ENCODE measurements at places on chromosomes 6 and 20.
A peak's percentile ranks its signal among the peaks of the same experiment; 100 is the strongest.

DNA sequence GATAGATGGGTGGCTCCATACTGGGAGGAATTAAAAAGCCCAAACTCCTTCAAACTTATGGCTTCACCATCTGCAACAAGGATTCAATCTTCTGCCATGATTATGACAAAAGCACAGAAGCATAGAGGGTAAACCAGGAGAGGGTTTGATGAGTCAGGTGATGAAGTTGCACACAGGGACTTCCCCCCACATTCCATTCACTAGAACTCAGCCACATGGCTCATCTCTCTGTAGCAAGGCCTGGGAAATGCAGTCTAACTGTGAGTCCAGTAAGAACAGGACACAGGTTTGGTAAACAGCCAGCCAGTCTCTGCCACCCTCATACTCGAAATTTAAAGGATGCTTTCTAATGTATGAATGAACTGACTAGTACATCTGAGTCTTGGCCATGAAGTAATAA lies 142.9 kb downstream of the HIVEP2 start:
- DNase-seq, result no peak

DNA sequence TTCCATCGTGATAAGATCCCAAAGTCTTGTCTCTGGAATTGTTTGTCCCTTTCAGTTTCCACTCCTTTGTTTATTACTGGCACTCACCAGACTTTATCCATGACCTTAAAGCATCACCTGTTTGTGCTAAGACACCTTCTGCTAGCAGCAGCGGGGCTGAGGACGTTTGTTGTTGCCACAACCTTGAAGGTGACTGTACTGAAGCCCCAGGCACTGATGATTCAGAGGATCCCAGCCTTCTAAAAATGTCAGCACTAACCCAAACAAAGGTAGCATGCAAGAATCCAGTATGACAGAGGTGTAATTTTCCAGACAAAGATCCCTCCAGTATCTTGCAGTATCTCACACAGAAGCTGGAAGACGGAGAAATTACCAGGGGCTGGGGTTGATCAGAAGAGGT lies 28.9 kb upstream of the SMIM8 start:
- no peak for DNase-seq

DNA sequence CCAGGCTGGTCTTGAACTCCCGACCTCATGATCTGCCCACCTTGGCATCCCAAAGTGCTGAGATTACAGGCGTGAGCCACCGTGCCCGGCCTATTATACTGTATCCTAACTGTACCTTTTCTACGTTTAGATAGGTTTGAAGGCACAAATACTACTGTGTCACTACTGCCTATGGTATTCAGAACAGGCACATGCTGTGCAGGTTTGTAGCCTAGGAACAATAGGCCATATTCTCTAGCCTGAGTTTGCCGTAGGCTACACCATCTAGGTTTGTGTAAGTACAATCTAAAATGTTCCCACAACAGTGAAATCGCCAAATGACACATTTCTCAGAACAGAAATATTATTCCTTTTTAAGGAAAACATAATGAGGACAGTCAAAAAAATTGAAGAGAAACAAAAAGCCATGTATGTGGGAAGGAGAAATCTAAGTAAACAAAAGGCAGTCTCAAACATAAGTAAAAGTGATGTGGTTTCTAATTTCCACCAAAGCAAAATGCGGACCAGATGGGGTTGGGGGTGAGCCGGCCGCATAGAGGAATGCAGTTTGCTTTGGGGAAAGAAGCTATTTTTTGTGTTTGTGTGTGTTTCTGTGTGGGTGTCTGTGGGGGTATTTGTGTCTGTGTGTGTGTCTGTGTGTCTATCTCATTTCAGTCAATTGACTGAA lies 192.6 kb upstream of the SALL4 start:
- DNase-seq, result no peak

- DNase-seq, result peak; percentile 54
These were observed 12.8 kb upstream of the MANBAL start for GRCh38 chr20:37276494-37277252.

GRCh38 chr20:40359131-40359912 lies 329.7 kb downstream of the MAFB start:
- DNase-seq, result peak; percentile 16

- peak; percentile 64 for DNase-seq
These were observed 2.8 kb downstream of the CDH22 start for GRCh38 chr20:46305331-46305972.

DNA sequence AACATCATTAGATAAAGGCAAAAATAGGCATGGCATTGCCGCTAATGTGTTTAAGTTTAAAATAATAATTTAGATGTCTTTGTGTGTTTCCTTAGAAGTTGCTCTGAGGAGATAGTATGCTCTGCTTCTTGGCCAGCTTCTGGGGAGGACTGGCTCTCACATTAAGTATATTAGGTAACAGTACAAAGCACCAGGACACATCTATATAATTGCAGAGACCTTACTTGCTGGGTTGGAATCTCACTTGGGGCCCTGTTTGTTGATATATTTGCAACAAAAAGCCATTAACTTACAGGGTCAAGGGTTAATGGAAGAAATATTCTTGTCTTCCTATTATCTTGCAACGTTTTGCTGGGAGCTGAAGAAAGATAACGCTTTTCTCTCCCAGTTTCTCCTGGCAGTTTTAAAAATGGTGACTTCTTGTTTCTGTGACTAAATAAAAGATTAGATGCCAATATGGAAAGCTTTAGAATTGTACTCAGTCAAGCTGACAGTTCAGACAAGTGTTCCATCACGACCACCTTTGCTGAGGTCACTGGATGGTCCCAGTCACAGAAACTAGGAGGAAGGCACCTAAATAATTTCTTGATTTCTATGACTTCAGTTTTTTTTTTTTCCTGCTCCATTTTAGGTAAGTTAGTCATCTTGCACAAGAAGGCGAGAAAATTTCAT lies 462.3 kb upstream of the FLRT3 start:
- DNase-seq, result no peak

DNA sequence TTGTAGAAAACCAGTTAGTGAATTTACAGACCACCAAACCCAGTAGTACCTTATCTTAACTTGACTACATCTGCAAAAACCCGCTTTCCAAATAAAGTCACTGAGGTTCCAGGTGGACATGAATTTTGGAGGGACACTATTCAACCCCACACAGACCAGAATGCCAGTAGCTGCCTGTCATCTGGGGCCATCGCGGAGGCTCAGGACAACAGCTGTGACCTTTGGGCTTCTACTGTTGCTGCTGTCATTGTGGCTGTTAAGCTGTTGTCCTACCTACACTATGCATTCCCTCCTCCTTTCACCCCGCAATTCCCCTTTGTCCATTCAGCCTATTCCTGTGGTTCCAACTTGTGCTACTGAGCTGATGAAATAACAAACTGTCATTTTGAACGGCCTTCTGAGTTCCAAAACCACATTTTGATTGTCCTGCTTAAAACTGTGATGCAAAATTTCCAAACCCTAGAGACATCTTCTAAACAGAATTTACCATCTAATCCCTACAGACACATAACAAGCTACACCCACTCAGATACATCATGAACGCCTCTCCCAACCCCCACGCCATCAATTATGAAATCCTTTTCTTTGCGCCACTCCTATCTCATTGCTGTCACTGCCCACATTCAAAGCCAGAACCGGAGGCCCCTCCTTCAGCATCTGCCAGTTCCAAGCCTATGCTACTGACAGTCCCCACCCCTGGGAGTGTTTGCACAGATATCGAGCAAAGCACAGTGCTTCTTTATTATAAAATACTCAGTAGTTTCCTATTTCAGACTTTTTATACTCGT lies 125.0 kb downstream of the C6orf118 start:
- no peak for DNase-seq

DNA sequence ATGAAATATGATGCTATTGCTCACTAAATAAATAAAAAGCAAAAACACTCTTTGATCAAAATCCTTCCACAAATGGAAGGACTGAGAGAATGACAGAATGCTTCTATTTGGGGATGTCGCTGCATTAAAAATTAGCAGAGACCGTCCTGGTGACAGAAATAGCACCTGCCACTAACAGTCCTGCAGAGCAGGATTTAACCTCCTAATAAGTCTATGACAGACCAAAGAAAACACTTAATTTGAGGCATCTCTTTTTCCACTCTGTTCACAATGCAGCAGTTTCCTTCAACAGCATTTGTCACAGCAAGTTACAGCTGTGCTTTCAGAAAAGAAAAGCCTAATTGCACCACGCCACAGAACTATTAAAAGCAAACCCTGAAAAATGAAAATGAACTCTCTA lies 140.6 kb upstream of the BEND6 start:
- DNase-seq, result no peak

GRCh38 chr20:48538058-48538825 lies 289.6 kb downstream of the PREX1 start:
- peak; percentile 79 for DNase-seq

DNA sequence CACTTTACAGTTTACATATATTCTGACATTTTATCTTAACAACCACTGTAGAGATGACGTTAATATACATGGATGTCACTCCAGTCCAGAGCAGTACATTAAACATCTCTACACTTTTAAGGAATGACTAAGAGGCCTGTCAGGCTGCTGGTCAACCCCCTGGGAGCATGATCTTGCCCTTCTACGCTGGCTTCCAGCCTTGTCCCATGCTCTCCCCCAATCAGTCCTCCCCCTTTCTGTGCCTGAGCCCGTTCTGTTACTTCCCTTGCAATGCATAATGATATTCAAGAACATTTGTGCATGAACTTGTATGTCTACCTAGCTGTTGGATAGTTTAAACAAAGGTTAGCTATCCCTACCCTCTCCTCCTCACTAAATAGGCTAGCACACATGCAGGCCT lies 40.5 kb upstream of the PLCB4 start:
- no peak for DNase-seq

GRCh38 chr20:61558726-61559125 lies 306.7 kb downstream of the CDH4 start:
- DNase-seq, result no peak

DNA sequence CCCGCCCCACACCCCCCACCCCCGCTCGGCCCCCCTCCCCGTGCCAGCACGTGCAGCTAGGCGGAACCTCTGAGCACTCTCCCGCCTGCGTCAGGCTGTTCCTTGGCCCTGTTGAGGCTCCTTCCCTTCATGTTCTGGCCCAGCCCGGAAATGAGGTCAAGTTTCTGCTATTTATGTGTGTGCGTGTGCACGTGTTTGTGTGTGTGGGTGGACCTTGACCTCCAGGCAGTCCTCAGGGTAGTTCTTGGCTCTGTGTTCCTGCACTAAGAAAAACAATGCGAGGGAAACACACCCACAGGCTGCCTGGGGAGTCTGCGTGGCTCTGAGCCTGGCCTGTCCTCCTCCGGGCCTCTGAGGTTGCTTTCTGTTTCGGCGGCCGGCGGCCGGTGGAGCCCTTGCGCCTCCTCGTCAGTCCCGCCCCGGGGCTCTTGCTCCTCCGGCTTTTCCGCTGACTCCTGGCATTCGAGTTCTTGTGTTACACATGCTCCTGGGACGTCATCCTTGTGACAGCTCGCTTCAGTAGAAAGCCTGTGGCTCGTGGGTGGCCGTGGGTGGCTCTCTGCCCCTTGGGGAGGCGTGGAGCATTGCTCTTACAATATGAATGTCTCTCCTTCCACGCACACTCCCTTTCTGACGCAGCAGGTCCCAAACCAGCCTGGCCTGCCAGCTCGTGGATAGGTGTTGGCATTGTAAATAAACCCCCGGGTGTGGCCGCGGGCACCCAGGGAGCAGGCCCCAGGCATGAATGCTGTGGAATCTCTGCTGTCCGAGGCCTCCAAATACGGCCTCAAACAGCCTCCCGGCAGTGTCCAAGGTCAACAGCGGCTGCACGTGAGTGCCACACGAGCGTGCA lies 10.0 kb downstream of the SLCO4A1 start:
- DNase-seq, result peak; percentile 85

Data from prostate gland (tissue), 2 donors.